ENCODE measurements at places on chromosomes 6 and 20. TPM values are rescaled to one million over a fixed set of nuclear protein-coding genes. Genes with fewer than 3 reads are reported as not detected.

PPIL6 gene
- total RNA-seq = not detected

HRH3 gene
- total RNA-seq = not detected

LZTS3 gene
- 0.62 TPM for total RNA-seq

ANKRD66 gene
- total RNA-seq = not detected

FAM209B gene
- total RNA-seq = 1.5 TPM

PHACTR1 gene
- 1.6 TPM for total RNA-seq

DNA sequence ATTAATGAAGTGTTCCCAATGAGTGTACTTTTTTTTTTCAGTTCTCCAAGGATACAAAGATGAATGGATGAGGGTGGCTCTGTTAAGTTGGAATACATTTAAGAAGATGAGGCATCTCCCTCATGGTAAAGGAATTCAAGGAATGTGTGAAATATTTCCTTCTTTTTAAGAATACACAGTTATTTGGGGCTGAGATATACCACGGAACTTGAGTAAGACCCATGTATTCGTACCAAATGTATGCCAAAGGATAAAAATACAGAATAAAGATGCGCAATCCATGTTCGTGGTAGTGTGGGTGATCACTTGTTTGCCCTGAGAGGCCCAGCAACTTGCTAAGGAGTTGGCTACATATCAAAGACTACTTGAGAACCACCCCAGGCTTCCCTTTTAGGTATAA is 164.2 kb upstream of the TCF21 start:
- no peak for DNase-seq
- no peaks in the 10 kb centered on the region for H3K4me1 ChIP-seq
- peaks cover 6% of the 10 kb centered on the region for H3K36me3 ChIP-seq
- no peak overlapping the region for H3K27ac ChIP-seq
- H3K4me3 ChIP-seq = no peak overlapping the region

GRCh38 chr6:17910189-17910588 is 77.2 kb downstream of the KIF13A start:
- no peak overlapping the region for H3K4me3 ChIP-seq
- H3K27me3 ChIP-seq = no peaks in the 10 kb centered on the region
- H3K27ac ChIP-seq = peak overlapping the region; percentile 92
- DNase-seq = no peak
- H3K4me1 ChIP-seq = peaks cover 32% of the 10 kb centered on the region

DNA sequence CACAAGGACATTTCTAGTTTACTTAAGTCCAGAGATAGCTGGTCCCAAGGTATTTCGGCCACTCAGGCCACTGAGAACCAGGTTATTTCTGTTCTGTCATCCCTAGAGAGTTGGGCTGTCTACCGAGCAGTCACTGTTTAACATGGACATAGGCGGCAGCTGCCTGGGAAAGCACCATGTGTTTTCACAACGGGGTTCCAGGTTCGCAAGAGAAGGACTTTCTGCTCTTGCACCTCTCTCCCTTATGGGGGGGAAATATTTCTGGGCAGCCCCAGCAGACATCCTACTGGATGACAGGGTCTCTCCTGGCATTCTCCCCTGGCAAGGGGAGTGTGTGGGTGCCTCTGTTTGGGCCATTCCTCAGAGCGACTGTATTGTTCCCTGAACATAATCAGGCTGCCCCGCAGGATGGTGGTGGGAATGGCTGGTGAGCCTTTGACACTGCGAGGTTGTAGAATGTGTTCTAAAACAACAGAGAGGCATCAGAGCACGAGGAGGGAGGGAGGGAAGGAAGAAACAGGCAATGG is 64.4 kb upstream of the DUSP22 start:
- no peaks in the 10 kb centered on the region for H3K27me3 ChIP-seq
- H3K36me3 ChIP-seq = no peaks in the 10 kb centered on the region
- peaks cover 67% of the 10 kb centered on the region for H3K4me1 ChIP-seq
- DNase-seq = no peak
- H3K4me3 ChIP-seq = no peak overlapping the region
- H3K27ac ChIP-seq = peak overlapping the region; percentile 94

DNA sequence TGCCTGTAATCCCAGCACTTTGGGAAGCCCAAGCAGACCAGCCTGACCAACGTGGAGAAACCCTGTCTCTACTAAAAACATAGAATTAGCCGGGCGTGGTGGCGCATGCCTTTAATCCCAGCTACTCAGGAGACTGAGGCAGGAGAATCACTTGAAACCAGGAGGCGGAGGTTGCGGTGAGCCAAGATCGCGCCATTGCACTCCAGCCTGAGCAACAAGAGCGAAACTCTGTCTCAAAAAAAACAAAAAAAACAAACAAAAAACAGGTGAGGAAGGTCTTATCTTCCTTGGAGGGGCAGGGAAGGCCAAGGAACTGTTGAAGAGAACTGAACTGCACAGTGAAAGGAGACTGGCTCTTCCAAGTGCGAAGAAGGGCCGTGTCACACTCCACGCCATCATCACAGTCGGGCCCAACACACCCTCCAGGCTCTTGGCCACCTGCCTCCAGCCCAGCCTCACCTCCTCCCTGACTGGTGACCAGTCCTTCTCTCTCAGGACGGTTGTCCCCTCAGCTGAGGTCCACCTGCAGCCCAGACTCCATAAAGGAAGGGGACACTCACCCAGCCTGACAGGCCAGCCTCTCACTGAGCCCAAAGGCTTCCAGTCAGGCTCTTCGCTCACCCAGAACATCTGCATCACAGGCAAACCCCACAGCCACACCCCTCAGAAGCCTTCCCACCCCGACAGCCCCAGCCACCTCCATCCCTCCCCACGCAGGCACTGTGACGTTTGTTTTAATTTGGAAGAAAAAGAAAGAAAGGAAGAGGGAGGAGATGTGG is 4.1 kb downstream of the ZC3H12D start:
- peak overlapping the region; percentile 92 for H3K4me3 ChIP-seq
- no peaks in the 10 kb centered on the region for H3K36me3 ChIP-seq
- DNase-seq = no peak
- peak overlapping the region; percentile 91 for H3K27ac ChIP-seq
- H3K4me1 ChIP-seq = peaks cover 43% of the 10 kb centered on the region

- H3K4me3 ChIP-seq = no peak overlapping the region
- H3K27me3 ChIP-seq = no peaks in the 10 kb centered on the region
- peaks cover 8% of the 10 kb centered on the region for H3K36me3 ChIP-seq
- no peak overlapping the region for H3K27ac ChIP-seq
Measured at GRCh38 chr6:169666441-169666840, 35.4 kb downstream of the WDR27 start.

GRCh38 chr6:3630258-3630835 is 121.2 kb downstream of the PXDC1 start:
- DNase-seq = no peak
- H3K4me1 ChIP-seq = no peaks in the 10 kb centered on the region
- no peaks in the 10 kb centered on the region for H3K36me3 ChIP-seq
- H3K27ac ChIP-seq = no peak overlapping the region
- no peak overlapping the region for H3K4me3 ChIP-seq
- H3K27me3 ChIP-seq = peaks cover 27% of the 10 kb centered on the region

DNA sequence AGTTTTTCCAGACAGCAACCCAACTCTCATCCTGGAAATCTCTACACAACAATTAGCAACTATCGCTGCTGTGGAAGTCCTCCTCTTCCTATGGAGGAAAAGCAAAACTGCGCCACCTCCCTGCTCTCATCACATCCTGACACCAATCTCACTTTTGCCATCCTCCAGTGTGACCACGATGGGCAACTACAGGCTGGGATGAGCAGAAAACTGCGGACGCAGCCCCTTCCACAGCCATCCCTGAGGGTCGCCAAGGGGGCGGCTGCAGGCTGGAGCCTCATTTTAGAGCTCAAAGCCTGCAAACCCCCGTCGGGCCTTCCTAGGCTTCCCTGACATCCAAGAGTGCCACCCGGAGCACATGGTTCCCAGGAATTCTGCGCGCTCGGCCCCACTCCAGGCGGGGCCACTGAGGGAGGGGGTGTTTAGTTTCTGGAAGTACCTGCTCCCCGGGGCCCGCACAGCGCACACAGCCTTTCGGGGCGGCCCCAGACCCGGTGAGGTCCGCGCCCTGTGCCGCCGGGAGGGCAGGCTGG is 1.2 kb downstream of the TCFL5 start:
- H3K4me1 ChIP-seq = peaks cover 18% of the 10 kb centered on the region
- H3K27ac ChIP-seq = no peak overlapping the region
- no peak for DNase-seq
- H3K4me3 ChIP-seq = peak overlapping the region; percentile 72
- no peaks in the 10 kb centered on the region for H3K27me3 ChIP-seq

DNA sequence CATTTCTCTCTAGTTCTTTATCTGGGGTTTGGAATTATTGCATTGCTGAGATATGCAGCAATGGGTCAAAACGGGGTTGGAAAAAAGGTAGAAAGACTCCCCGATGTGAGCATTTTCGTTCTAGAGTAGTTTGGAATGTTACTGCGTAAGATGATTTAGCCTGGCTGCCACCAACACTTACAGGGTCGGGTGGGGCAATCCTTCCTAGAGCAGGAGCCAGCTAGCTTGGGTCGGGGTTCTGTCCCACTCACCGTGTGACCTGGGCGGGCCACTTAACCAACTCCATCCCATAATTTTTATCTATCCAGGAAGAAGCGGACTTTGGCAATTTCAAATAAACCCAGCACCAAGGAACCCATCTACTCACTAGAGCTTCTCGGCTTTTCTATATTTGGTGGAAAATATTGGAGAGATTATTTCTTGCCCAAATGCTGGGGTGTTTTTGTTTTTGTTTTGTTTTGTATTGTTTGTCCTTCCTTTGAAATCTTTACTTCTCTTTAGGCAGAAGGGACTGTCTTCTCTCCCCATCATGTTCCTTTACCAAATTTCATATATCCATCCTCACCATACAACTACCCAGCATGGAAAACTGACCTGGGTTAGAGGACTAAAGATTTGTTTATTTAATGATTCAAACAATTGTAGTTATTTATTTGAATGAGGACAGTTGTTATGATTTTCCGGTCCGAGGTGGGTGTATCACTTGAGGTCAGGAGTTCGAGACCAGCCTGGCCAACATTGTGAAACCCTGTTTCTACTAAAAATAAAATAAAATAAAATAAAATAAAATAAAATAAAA is 72.4 kb downstream of the GPX5 start:
- H3K27ac ChIP-seq = no peak overlapping the region
- DNase-seq = no peak
- peaks cover 23% of the 10 kb centered on the region for H3K27me3 ChIP-seq
- no peaks in the 10 kb centered on the region for H3K36me3 ChIP-seq
- no peaks in the 10 kb centered on the region for H3K4me1 ChIP-seq

- no peak for DNase-seq
- no peak overlapping the region for H3K4me3 ChIP-seq
- H3K27ac ChIP-seq = no peak overlapping the region
- H3K36me3 ChIP-seq = peaks cover 4% of the 10 kb centered on the region
- no peaks in the 10 kb centered on the region for H3K4me1 ChIP-seq
- H3K27me3 ChIP-seq = no peaks in the 10 kb centered on the region
Measured at GRCh38 chr20:14991023-14991422, 653.6 kb upstream of the FLRT3 start.

DNA sequence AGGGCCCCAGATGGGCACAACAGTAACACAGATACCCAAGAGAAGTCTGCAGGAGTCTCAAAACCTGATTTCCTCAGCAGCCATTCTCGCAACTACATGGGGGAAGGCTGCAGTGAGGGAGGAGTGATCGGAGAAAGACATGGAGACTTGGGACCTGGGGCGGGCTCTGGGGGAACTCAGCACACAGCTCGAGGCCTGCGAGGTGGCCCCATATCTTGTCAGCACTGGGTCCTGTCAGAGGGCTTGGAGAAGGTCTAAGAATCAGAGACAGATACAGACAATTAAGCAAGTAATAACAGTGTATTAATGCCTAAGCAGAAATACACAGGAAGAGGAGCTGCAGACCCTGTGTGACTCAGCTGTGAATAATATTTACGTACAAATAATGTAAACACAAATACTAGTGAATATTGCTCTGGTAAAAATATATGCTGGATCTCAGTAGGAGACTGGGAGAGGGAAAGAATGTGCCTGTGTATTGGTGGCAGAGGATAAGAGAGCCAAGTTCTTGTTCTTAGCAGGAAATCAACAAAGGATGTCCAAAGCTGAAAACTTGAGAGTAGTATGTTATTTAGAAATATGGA is 336.2 kb downstream of the ZFAND3 start:
- no peaks in the 10 kb centered on the region for H3K36me3 ChIP-seq
- DNase-seq = no peak
- no peak overlapping the region for H3K4me3 ChIP-seq
- no peaks in the 10 kb centered on the region for H3K27me3 ChIP-seq

GRCh38 chr20:3157817-3158216 is 1.8 kb downstream of the FASTKD5 start:
- H3K4me3 ChIP-seq = peak overlapping the region; percentile 97
- H3K4me1 ChIP-seq = peaks cover 41% of the 10 kb centered on the region
- H3K27me3 ChIP-seq = no peaks in the 10 kb centered on the region
- DNase-seq = no peak
- H3K36me3 ChIP-seq = peaks cover 16% of the 10 kb centered on the region
- H3K27ac ChIP-seq = peak overlapping the region; percentile 96

- no peaks in the 10 kb centered on the region for H3K4me1 ChIP-seq
- no peak for DNase-seq
- H3K27me3 ChIP-seq = peaks cover 22% of the 10 kb centered on the region
Measured at GRCh38 chr20:19885939-19886660, 128.0 kb downstream of the RIN2 start.

DNA sequence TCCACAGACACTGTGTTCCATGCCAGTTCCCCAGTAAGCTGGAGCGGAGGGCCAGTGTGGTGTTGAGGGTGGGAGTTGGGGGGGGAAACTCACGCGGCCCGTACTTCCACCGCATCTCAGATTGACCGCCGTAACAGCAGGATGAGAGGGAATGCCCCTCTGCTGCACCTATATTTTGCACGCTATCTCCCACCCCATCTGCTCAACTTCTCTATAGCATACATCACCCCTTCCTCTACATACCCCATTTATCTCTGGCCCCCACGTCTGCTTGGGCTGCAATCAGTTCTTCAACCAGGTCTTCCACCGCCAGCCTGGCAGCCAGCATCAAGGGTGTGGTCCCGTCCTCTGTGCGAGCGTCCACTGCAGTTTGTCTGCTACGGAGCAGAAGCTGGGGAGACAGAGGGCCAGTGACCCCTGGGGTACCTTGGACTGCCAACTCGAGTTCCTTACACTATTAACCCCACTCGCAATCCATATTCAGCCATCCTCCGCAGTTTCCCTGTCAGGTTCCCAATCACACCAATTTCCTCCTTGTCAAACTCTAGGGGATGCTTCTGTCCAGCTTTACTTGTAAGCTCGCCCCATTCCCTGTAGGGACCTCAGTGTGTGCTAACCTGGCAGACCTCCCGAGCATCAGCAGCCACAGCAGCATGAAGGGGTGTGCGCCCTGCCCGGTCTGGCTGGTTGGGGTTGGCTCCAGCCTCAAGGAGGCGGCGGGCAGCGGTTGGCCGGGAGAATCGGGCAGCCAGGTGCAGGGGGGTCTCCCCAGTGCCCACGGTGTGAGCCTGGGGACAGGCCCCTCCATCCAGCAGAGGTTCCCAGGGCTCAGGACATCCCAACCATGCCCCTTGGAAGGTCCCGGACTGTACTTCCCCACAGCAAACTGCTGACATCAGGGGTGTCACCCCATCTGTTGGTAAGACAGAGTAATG is 4.5 kb upstream of the GPSM3 start:
- peak overlapping the region; percentile 96 for H3K27ac ChIP-seq
- peaks cover 37% of the 10 kb centered on the region for H3K4me1 ChIP-seq
- no peaks in the 10 kb centered on the region for H3K36me3 ChIP-seq
- peak; percentile 49 for DNase-seq

GRCh38 chr6:79084693-79085092 is 6.6 kb upstream of the PHIP start:
- H3K27me3 ChIP-seq = peaks cover 20% of the 10 kb centered on the region
- H3K4me1 ChIP-seq = peaks cover 6% of the 10 kb centered on the region
- no peak overlapping the region for H3K4me3 ChIP-seq
- no peak for DNase-seq
- H3K27ac ChIP-seq = no peak overlapping the region
- no peaks in the 10 kb centered on the region for H3K36me3 ChIP-seq
